ENCODE measurements at places on chromosomes 5 and 9. TPM values are rescaled to one million over a fixed set of nuclear protein-coding genes. Genes with fewer than 3 reads are reported as not detected.

DNA sequence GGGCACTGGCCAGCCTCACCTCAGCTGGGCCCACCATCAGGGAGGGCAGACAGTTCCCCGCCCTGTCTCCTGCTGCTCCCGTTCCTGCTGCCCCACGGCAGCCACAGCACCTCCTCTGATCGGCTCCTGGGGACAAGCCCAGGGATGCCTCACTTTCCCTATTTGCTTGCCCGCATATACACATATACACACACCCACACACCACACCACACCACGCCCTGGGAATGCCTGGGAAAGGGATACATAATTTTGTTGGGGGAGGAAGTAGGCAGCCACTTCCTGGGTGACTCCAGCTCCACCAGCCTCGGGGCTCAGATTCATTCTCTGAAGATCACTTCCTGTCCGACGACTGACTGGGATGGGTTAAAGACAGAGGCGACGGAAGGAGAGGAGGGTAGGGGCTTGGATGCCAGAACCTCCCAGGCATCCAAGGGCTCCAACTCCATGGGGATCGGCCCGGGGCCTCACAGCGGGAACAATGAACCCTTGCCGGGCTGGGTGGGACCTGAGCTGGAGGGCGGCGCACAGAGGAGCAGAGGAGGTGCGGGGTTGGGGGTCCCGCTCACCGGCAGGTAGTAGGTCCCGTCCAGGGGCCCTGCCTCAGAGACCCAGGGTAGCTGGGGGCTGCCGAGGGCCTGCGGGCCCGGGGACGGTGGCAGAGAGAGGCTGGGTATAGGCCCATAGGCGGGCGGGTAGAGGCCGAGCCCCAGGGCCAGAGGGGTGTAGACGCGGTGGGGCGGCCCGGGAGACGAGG, 2.0 kb upstream of the MZB1 start:
- no peak for DNase-seq
- H3K27ac ChIP-seq = peak overlapping the region; percentile 33
- no peaks in the 10 kb centered on the region for H3K27me3 ChIP-seq
- peak overlapping the region; percentile 62 for H3K4me3 ChIP-seq

DNA sequence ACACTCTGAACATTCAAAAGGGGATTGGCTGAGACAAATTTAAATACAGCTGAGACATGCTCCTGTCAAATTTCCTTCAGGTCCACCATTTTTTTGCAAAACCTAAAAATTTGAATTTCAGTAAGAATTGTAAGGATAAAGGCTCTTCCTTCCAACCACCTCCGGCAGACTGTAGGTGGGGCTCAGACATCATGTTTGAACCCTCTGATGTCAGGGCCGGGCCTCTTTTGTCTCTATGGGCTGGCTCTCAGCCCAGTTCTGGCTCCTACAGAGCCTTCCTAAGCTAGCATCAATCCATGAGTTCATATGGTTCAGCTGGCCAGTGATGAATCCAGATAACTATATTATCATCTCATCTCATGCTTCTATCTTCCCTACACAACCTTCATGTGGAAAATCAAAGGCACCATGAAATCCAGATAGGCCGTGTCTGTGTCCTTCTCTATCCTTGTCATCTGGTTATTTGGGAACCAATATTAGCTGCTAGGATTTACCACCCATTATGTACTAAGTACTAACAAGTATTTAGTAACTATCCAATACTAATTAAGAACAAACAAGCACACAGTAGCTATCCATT, 44.2 kb downstream of the NIPSNAP3B start:
- no peak for DNase-seq
- H3K27me3 ChIP-seq = no peaks in the 10 kb centered on the region
- peaks cover 93% of the 10 kb centered on the region for H3K36me3 ChIP-seq
- H3K4me3 ChIP-seq = no peak overlapping the region
- H3K27ac ChIP-seq = no peak overlapping the region
- H3K4me1 ChIP-seq = peaks cover 12% of the 10 kb centered on the region

DNA sequence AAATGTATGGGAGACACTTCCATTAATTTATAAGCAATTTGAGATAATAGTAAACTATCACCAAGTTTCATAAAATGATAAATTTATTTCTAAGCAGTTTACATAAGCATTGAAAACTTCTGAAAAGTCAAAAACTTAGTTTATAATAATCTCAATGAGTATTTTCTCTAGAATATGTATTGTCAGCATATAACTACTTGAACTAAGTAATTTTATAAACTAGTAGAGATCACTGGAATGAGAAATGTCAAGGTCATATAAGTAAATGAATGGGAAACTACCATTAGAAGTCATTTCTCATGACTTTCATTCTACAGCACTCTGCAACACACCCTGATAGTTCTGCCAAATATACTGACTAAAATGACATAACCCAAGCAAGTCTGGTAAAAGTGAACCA, 3.4 kb downstream of the TBCA start:
- no peak for DNase-seq
- H3K36me3 ChIP-seq = peaks cover 18% of the 10 kb centered on the region
- H3K27me3 ChIP-seq = no peaks in the 10 kb centered on the region
- no peak overlapping the region for H3K27ac ChIP-seq

- H3K4me1 ChIP-seq = no peaks in the 10 kb centered on the region
- H3K27me3 ChIP-seq = no peaks in the 10 kb centered on the region
- DNase-seq = no peak
- no peak overlapping the region for H3K4me3 ChIP-seq
- no peak overlapping the region for H3K27ac ChIP-seq
Measured at GRCh38 chr5:4576161-4576748, 563.9 kb upstream of the ADAMTS16 start.

- no peak overlapping the region for H3K4me3 ChIP-seq
- no peaks in the 10 kb centered on the region for H3K27me3 ChIP-seq
- H3K4me1 ChIP-seq = peaks cover 8% of the 10 kb centered on the region
- DNase-seq = no peak
Measured at GRCh38 chr9:99046542-99047071, 58.3 kb upstream of the TGFBR1 start.

SPATA31C1 gene
- not detected for total RNA-seq

CARD9 gene
- total RNA-seq = 4.2 TPM
